Stimulated activated CD4-positive, alpha-beta T cell treated with anti-CD3 and anti-CD28 coated beads, Interleukin-1b, Interleukin-23, amount 100 ng/mL, for 1 hour (primary cell): ENCODE measurements at places on chromosomes 4 and X.

DNA sequence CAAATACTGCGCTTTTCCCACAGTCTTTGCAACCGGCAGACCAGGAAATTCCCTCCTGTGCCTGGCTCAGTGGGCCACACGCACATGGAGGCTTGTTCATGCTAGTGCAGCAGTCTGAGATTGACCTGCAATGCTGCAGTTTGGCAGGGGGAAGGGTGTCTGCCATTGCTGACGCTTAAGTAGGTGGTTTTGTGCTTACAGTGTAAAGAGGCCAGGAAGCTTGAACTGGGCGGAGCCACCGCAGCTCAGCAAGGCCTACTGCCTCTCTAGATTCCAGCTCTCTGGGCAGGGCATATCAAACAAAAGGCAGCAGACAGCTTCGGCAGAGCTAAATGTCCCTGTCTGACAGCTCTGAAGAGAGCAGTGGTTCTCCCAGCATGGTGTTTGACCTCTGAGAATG, 390.5 kb upstream of the TECRL start:
- no peak for DNase-seq

DNA sequence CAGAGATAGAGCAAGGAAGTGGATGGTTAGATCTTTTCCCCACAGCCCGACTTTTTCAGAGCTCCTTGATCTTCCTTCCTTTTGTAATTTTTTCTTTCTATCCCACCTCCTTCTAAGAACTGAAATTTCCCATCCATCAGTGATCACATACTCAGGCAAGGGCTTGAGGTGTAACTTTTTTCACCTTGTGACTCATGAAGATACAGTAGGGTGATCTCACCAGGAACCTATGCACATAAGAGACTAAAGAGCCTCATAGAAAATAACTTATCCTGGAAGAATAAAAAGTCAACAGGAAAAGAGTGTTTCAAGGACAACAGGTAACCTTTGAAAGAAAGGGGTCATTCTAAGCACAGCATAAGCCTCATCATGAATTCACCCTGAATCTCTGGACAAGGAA, 131.2 kb upstream of the HCCS start:
- no peak for DNase-seq

DNA sequence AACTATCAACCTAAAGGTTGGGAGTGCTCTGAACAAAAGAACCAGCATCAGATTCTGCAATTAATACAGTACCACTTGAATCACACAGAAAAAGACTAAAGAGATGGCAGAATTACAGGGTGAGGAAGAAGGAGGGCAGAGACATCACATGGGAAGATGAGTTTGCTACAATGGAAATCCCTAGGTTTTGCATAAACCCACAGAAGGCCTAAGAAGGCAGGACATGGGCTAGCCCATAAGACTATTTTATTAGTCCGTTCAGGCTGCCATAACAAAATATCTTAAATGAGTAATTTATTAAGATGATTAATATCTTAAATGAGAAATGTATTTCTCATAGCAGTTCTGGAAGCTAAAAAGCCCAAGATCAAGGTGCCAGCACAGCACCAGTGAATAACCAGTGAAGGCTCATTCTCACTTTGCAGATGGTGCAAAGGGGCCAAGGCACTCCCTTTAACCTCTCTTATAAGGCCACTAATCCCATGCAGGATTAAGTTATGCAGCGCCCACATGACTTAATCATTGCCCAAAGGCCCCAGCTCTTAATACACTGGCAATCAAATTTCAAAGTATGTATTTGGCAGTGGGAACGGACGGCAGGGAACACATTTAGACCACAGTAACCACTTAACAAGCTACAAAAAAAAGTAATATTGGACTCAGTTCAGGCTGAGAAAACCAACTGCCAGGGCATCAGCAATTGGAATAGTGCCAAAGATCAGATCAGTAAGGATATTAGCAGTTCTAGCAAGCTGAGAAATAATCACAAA, 47.6 kb upstream of the NEUROG2 start:
- no peak for DNase-seq

- DNase-seq, result no peak
Measured at GRCh38 chr4:1974840-1975239, 33.9 kb downstream of the NELFA start.

DNA sequence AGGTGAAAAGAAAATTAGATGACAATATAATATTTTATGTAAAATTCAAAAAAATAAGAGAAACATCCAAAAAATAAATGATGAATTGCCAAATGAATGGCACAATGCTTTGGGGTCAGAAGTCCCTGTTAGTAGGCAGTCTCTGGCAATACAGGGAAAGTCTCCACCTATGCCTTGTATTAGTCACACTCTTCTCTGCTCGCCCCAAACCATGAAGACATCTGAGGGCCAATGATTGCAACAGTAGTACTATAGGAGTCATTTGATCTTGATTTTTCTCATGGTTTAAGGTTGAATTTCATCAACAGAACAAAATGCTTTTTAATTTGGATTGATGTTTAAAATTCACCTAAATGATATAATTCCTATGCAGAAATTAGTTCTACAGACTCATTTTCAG, 3.9 kb upstream of the PRSS12 start:
- DNase-seq, result no peak

- DNase-seq, result no peak
Measured at GRCh38 chrX:3526731-3527130, 180.3 kb upstream of the MXRA5 start.

DNA sequence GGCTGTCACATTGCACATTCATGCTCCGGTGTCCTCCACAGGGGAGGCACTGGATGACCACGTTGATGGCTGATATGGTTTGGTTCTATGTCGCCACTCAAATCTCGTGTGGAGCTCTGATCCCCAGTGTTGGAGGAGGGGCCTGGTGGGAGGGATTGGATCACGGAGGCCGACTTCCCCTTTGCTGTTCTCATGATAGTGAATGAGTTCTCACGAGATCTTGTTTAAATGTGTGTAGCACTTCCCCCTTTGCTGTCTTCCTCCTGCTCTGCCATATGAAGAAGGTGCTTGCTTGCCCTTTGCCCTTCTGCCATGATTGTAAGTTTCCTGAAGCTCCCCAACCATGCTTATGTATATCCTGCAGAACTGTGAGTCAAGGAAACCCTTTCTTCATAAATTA, 22.3 kb upstream of the NAT8L start:
- no peak for DNase-seq

- no peak for DNase-seq
Measured at GRCh38 chr4:185758807-185759206, 53.2 kb downstream of the SORBS2 start.

DNA sequence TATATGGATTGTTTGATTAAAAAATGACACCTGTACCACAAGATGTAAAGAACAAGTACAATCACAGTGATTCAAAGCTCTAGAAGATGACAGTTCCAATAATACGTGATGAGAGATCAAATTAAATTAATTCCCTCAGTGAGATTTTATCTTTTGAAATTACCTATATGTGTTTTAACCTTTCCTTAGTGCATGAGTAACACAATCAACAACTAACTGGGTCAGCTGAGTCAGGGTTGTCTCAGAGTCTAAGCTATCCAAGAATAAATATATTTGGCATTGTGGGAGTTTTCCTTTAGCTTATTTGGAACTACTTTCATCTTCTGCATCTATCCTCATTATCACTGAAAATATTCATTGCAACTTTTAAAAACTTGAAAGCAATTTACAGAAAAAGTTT, 162.8 kb downstream of the WDFY3 start:
- no peak for DNase-seq

- no peak for DNase-seq
Measured at GRCh38 chr4:173374588-173374987, 3.8 kb downstream of the SAP30 start.

GRCh38 chr4:48664938-48665337, 115.1 kb downstream of the FRYL start:
- no peak for DNase-seq

- DNase-seq, result no peak
Measured at GRCh38 chrX:44040406-44040805, 67.2 kb upstream of the NDP start.

DNA sequence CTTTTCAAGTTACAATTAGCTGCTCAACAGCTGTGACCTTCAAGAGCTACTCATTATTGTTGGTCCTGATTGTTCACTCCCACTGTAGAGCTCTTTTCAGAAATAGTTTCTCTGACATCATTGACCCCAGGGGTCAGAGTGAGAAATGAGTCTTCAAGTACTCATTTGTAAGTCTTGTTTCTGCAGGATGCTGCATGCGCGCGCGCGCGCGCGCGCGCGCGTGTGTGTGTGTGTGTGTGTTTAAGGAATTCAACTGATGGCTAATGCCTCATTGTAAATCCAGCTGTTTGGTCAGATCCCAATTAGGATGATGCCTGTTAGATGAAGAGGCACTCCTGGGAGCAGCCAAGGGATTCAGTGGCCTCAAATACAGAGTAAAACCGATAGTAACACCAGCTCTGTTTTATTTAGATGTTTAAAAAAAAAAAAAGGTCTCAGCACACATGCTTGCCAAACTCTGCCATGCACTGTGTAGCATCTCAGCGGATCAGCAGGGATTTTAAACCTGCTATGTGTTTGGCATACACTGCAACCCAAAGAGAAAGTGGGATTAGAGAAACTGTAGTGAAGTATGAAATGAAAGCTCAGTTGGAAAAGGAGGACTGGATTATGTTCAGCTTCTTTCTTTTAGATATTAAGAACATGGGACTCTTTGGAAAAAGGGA, 332.3 kb downstream of the ADGRL3 start:
- no peak for DNase-seq

DNA sequence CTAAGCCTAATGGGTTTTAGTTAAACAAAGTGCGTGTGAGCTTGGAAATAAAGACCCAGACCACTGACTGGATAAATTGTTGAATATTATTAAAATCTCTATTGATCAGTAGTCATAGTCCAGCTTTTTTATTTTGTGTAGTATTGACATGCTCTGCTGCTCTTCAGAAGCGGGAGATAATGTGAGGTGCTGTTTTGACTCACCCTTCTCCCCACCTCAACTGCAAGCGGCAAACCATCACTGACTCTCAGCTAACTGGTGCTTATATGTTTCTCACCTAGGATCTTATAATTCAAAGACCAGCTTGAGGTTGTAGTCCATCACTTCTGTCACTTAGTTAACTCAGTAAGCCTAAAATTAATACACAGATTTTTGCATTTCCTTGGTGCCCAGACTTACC, 72.2 kb downstream of the COMMD8 start:
- DNase-seq, result no peak

DNA sequence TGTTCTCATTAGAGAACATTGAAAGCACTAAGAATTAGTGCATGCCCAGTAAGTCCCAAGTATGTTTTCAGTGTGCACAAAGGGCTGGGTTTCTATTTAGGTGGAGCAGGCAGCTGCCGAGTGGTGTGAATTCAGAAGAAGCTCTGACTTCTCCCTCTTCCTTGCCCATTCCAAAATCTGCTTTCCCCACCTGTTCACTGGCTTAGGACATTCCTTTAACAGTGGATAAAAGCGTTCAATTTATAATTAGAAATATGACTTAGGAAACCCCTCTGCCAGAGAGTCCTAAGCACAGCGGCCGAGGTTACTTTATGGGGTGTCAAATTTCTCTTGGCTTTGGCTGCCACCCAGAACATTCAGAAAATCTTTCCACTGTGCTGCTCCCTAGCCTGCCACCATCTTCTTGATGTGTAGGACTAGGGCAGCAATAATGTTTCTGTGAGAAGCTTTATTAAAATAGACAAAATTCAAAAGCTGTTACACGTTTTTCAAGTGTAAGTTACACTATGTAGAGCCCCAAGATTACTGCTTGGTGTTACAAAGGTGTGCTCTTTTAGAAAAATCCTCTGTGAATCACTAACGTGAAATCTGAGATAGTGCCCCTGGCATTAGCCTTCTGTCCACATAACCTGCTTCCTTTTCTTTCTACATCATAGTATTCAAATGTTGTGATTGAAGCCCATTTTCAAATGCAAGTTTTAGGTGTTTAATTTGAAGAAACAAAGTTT, 191.6 kb upstream of the ANKRD50 start:
- no peak for DNase-seq

DNA sequence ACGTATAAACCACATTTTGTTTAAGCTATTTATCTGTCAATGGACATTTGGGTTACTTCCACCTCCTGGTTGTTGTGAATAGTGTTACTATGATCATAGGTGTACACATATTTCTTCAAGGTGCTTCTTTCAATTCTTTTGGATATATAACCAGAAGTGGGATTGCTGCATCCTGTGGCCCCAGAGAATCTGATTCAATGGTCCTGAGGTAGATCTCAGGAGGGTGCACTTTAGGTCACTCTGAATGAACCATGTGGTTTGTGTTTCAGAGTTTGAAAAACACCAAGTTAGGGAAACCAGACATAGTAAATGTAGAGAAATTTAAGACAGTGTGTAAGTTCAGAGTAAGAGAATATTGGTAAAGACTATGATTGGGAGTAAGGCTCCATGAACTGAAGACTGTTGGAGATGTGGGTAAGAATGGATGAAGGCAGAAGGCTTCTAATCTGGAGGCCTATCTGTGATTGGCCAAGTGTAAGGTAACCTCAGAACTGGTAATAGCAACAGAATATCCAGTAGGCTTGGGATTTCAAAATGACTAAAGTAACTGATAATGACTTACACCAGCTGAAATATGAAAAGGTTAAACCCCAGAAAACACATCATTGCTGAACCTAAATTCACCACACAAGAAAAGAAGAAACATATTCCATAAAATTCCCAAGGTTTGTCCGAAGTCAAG, 236.9 kb downstream of the CAMK2D start:
- no peak for DNase-seq

DNA sequence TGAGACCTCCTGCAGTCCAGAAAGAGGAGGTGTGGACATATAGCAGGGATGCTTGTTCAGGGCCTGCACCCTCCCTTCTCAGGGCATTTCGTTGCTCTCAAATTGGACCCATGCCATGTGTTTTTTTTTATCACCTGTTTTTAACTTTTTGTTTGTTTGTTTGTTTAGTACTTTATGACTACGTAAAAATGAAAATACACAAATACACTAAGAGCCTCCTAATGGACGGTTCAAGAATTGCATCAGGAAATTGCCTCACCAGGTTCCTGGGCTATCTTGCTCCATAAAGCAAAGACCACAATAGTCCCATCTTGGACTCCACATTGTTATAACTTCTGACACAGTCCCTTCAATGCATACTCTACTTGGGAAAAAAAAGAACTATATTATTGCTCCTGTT, 1685.9 kb upstream of the TENM3 start:
- DNase-seq, result no peak

DNA sequence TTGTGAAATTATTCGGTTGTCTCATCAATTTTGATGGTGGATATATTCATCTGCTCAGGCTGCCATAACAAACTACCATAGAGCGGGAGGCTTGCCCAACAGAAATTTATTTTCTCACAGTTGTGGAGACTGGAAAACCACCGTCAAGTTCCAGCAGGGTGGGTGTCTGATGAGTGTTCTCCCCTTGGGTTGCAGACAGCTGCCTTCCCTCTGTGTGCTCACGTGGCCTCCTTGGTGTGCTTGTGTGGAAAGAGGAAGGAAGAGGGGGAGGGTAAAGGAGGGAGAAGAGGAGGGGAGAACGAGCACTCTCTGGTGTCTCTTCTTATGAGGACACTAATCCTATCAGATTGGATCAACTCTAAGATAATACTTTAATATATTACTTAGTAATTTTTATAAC, 123.8 kb upstream of the TEX13D start:
- no peak for DNase-seq

DNA sequence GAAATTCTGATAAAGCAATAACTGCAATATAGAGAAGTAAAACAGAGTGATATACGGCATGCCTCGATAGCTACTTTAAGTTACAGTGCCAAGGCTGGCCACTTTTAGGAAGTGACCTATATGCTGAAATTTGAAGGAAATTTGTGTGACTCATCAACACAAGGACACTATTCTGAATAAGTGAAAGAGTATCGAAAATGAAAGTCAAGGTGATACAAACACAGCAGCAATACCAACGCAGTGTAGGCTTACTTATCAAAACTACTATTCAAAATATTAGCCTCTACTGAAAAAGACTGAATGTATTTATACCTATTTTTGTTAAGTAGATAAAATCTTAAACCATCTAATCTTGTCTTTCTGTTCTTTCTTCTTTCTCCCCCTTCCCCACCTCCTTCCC, 459.9 kb upstream of the GNPDA2 start:
- no peak for DNase-seq
